ENCODE measurements at places on chromosomes 1 and 21.

DNA sequence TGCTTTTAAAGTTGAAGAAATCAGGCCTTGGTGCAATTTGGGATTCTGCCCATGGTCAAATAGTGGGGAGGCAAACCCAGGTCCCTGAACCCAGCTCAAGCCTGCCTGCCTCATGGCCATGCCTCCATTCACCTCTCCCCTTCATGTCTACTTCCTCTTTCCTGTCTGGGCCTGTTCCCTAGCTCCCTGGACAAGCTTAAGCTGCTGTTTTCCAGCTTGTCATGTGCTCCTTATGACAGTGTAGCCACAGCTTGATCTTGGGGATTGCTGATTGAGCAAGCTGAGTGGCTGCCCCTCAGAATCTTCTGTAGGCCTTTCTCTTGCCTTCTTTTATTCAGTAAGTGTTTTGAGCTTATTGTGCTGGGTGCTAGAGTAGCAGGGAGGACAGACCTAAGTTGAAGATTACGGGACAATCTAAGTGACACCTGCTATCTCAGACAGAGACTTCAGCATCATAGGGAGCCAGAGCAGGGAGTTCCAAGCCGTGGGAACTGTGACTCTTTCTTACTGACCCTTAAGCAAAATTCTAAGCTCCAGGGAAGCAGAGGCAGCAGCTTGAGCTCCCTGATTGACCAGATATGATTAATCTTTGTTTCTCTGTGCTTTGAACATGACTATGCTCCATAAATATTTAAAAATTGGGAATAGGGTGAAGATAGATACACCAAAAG is 520 bp upstream of the MR1 start:
- no peak for DNase-seq

DNA sequence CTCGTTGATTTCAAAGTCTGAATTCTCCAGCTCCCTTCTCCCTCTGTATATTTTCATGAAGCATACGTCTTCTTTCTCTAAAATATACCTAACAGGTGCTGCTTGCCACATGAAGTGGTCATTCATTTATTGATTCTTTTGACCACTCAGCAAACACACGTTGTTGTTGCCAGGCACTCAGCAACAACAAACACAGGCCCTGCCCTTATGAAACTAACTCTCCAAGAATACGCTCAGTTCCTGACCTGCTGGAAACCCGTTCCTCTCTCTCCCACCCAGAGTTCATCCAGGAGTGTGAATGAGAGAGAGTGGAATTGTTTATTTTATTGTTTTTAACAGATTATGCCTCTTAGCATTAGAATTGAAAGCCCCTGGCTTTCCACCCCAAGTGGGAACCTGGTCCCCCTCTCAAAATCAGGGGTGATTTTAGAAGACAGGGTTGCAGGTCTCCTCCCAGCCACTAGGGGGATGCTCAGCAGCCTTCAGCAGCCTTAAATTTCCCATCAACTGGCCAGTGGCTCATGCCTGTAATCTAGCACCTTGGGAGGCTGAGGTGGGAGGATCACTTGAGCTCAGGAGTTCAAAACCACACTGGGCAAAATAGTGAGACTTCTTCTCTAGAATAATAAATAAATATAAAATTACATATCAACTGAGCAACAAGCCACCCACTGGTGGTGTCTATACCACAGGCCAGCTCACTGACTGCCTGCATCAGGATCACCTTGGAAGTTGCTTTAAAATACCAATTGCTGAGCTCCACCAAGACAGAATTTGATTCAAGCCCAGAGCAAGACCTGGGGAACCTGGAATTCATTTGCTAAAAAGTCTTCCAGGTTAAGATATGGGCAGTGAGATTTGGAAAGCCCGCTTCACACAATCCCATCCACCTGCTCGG is 181.0 kb upstream of the KLHDC7A start:
- DNase-seq: no peak

GRCh38 chr1:110513511-110513910 is 5.5 kb downstream of the KCNA10 start:
- no peak for DNase-seq

- DNase-seq: no peak
These were observed 51.2 kb upstream of the ADAM30 start for GRCh38 chr1:119947468-119947867.

DNA sequence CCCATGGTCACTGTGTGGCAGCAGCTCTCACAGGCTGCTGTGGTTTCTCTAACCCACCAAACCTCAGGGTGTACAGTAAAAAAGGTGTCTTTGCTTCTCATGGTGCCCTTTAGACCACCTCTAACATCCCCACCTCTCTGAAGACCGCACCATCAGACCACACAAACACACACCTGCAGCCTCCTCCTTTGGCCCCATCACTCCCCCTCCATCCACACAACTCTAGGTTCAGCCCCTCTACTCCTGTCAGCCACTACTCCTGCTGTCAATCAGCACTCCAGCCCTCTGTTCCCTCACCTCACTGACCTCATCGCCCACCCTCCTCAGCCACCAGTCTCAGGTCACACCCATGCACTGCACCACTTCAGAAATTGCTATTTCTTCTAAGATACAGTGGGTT is 7.5 kb downstream of the ZNF692 start:
- no peak for DNase-seq

GRCh38 chr1:77594366-77595112 is 87.9 kb downstream of the ZZZ3 start:
- DNase-seq: no peak

DNA sequence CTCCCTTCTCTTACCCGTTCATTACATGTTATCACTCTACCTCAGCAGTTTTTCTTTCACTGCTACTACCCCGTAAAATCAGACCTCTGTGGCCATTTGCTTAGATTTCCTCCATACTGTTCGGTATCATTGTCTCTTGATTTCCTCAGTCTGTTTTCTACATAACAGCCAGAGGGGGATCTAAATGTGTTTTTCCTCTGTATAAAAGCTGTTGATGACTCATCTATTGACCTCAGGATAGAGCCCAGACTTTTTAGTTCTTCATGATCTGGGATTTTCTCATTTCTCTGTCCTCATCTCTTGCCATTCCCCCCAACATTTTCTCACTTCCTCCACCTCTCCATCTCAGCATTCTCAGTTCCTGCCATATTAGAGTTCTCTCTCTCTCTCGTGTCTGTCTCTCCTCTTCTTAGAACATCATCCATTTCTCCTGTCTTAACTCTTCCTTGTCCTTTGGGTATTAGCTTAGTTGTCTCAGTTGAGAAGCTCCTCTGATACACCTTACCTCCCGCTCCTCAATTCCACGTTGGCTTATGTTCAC is 10.5 kb downstream of the OTUD3 start:
- no peak for DNase-seq

- no peak for DNase-seq
These were observed 403.9 kb downstream of the PCP4 start for GRCh38 chr21:40271164-40271563.

DNA sequence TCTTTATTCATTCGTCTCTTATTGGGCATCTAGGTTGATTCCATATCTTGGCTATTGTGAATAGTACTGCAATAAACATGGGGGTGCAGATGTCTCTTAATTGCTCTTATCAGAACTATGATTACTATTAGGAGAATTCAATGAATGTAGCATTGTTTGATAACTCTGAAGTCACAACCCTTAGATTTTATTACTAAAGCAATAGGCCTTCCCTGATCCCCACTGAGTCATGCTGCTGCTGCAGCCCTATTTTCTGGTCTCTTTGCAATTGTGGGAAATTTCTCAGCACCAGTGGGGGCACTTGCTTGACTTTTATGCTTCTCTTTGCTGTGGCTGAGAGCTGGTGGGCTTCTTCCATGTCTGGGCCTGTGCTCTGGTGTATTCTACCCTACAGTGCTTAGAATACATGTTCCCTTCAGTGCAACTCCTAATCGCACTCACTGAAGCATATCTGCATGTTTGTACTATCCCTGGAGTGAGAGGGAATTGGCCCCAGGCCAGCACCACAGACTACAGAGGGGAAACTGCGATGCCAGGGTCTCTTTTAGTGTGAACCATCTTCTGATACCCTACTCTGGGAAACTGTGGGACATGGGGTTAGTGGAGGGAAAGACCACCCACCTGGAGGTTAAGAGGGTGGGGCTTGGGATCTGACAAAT is 52.2 kb upstream of the ROR1 start:
- peak; percentile 36 for DNase-seq
